Islet precursor cell (in vitro differentiated cells): ENCODE measurements at places on chromosomes 1 and 21.

- DNase-seq, result peak; percentile 88
Measured at GRCh38 chr21:38968887-38969543, 163.3 kb downstream of the ETS2 start.

DNA sequence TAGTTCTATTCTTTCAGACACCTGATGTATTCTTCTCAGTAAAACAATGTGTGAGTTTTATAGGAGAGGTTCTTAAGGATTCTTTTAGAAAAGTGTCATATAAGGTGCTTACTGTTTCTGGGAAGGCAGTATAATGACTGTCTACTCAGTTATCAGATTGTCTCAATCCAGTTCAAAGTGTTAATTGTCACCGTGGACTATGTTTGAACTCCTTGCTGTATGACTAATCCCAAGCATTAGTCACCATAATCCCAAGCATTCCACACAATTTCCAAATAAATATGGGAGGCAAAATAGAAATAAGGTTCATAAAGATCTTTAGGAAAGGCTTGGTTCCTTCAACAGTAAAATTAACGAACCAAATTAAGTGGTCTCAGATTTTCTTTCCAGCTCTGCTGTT lies 342.1 kb upstream of the NR5A2 start:
- DNase-seq, result no peak

- DNase-seq, result no peak
Measured at GRCh38 chr1:118099686-118100085, 85.3 kb downstream of the SPAG17 start.

GRCh38 chr1:118223426-118223825 lies 38.4 kb upstream of the SPAG17 start:
- DNase-seq, result peak; percentile 77

DNA sequence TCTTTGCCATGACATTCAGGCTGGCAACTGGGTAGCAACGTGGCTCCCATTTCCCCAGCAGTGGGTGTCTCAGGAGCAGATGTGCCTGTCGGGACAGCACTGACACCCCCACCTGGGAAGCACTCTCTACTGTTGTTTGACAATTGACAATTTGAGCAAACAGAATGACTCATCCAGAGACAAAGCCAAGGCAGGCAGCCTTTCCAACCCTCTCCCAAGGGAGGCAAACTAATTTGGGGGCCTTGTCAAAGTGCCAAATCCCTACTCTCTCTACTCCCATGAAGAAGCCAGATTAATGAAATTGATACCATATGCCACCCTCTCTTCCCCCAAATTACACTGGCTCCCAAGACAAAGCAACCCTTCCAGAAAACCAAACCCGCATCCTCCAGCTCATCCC lies 65.6 kb downstream of the GRIK3 start:
- no peak for DNase-seq

GRCh38 chr1:106619080-106619826 lies 437.2 kb upstream of the PRMT6 start:
- no peak for DNase-seq

GRCh38 chr1:166300767-166301166 lies 134.0 kb upstream of the FAM78B start:
- DNase-seq, result no peak

- no peak for DNase-seq
Measured at GRCh38 chr1:11058595-11059154, 1.1 kb downstream of the SRM start.

GRCh38 chr1:114545796-114546195 lies 34.8 kb upstream of the TRIM33 start:
- DNase-seq, result no peak

- DNase-seq, result no peak
Measured at GRCh38 chr1:151577173-151577572, 34.7 kb upstream of the SNX27 start.

DNA sequence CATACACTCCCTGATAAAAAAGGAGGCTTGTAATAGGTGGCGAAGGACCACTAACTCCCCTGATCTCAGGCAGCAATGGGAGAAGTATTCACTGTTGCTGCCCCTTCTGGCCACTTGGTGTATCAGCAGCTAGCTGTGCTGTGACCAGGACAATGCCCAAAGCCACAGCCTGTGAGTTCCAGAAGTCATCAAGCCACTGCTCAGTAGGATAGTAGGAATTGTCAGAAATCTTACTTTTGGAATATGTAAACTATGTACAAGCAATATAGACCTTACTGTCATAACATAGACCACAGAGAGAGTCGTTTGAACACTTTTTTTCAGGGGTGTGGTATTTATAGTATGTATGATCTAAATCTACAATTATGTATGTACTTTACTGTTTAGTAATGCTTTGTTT lies 248.3 kb upstream of the CAMK1G start:
- DNase-seq, result peak; percentile 76

DNA sequence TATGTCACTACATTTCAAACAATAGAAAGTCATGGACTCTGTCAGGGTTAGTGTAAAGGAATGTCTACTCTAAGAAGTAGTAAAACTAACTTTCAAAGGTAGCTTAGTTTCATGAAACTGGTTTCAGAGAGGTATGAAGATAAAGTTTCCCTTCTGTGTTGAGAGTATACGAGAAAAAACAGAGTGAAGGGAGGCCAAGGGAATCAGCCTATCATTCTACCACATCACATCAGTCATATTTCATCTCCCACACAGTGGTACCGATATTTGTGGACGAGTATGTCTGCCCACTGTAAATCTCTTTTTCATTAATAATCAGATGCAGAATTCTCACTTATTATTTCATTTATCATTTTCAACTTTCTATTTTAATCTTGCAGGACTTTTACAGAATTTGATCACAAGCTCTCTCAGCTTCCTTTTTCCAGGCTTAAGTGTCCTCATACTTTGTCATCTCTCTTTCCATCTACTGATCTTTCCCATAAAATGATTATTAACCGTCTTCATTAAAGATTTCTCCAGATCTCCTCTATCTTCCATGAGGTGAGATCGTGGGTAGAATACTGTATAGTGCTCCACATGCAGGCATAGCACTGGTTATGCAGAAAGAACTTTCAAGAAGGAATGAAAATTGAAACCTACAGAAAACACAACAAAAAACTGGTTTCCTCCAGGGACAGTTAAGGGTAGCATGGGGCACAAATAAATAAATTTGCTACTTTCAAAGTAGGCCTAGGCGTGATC lies 11.5 kb upstream of the IFI16 start:
- no peak for DNase-seq

DNA sequence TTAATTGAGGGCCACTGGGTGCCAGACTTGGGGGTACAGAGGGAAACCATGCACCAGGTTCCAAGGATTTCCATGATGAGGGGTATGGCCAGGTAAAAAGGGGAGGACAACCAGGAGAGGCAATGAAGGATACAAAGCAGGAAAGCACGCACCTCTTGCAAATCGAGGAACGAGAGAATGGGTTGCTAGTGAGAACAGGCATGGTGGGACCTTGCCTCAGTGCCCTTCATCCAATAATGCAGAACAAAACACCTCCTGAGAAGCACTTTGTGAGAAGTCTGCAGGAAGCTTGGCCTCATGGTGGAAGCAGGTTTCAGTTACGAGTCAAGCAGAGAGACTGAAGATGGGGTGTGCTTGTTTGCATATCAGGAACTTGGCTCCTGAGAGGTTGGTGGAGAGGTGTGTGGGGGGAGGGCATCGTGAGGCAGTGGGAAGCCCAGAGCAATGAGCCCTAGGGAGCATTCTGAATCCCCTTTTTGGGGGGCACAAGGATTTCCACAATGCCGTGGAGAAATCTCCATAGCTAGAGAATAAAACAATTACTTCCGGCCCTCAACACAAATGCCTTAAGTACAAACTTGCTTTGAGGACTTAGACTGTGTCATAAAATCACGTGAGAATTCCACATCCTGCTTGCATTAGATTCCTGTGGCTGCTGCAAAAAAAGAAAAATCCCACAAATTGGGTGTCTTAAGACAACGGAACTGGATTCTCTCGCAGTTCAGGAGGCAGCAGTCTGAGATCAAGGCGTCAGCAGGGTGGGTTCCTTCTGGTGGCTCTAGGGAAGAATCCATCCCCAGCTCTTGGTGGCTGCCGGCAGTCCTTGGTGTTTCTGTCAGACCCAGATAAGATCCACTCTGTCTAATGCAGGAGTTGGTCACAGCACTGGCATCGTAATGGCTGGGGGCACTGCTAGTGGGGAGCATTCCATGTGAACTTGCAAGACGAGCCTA lies 54.9 kb upstream of the BACE2 start:
- peak; percentile 97 for DNase-seq

GRCh38 chr1:206540044-206540780 lies 32.9 kb downstream of the RASSF5 start:
- no peak for DNase-seq

- no peak for DNase-seq
Measured at GRCh38 chr1:98145655-98146054, 224.8 kb upstream of the DPYD start.

GRCh38 chr1:202656951-202657646 lies 53.2 kb downstream of the SYT2 start:
- peak; percentile 92 for DNase-seq

DNA sequence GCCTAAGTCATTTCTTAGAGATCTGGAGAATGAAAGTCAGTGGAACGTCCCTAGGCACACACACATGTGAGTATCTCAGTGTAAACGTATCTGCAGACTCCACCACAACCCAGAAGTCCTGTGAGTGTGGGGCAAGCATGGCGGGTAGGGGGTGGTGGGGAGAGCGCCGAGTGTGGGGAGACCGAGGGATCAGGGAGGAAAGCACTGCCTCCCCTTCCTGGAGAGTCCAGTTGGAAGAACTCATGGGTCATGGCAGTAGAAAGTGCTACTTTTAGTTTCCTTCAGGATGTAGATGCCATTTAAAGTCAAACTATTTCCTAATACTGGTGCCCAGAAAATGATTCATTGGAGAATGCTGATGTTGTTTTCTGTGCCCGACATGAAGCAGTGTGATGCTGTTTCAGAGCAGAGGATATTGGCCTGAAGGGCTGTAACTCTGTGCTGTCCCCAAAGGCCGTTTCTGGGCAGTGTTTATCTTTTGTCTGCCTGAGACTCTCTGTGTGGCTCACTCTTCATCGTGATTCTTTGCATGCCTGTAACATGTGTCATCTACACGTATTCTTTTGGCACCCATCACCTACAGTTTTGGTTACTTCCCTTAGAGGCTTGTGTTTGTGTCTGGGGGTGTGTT lies 45.7 kb upstream of the TSPAN2 start:
- peak; percentile 82 for DNase-seq

DNA sequence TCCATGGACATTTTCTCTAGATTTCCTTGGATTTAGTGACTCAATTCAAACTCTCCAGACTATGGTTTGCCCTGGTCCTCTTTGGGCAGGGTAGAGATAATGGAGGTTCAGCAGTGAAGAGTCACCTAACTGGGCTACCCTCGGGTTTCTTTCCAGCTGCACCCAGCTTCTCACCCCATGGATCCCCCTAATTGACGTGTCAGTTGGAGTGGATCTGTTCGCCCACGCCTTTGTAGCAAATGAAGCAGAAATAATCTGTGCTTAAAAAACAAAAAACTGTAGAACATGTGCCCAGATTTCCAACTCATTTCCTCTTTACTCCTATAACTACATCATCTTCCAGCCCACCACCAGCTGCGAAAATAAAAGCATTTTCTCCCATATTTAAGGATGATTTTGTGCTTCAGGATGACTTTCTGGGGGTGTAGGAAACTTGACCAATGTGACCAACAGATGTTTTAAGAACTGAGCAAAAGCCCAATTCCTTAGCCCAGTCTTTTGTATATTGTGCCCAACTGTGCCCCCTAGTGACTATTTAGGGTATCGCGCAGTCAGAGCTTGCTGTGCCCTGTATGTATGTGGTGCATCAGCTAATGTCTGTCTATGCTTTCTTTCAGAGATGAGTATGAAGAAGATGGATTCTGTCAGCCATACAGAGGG lies 66.5 kb upstream of the UBE2U start:
- DNase-seq, result peak; percentile 87

DNA sequence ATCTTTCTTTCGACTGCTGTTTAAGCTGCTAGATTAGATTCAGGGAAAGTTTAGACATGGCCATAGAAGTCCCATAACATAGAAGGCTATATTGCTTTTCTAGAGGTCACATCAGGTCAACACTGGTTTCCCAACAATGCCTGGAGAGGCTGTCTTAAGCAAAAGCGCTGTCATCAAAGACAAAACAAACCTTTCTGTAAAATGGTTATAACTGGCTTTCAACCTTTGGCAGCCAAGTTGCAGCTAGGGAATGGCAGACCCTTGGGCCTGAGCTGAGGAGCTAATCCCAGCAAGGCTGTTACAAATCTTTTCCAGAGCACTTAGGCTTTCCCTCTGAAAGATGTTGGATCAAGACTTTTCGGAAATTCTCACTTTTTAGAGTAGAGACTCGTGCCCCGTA lies 11.2 kb upstream of the ABCA4 start:
- DNase-seq, result no peak

DNA sequence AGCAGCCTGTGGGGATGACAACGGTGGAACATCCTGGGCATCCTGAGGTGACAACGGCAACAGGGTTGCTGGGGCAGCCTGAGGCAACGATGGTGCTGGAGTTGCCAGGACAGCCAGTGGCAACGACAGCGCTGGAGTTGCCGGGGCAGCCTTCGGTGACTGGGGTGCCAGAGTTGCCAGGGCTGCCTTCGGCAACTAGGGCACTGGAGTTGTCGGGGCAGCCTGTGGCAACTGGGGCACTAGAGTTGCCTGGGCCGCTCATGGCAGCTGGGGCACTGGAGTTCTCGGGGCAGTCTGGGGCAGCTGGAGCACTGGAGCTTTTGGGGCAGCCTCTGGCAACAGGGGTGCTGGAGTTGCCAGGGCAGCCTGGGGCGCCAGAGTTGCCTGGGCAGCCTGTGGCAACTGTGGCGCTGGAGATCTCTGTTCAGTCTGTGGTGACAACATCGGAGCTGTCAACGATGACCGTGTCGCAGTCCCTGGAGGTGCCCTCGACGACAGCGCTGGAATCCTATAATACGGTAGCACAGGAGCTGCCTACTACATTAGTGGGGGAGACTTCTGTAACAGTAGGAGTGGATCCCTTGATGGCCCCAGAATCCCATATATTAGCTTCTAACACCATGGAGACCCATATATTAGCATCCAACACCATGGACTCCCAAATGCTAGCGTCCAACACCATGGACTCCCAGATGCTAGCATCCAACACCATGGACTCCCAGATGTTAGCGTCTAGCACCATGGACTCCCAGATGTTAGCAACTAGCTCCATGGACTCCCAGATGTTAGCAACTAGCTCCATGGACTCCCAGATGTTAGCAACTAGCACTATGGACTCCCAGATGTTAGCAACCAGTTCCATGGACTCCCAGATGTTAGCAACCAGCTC lies 8.2 kb downstream of the SON start:
- no peak for DNase-seq

- DNase-seq, result no peak
Measured at GRCh38 chr1:101264697-101265096, 27.9 kb downstream of the S1PR1 start.

- no peak for DNase-seq
Measured at GRCh38 chr1:27981145-27981544, 21.4 kb downstream of the XKR8 start.

DNA sequence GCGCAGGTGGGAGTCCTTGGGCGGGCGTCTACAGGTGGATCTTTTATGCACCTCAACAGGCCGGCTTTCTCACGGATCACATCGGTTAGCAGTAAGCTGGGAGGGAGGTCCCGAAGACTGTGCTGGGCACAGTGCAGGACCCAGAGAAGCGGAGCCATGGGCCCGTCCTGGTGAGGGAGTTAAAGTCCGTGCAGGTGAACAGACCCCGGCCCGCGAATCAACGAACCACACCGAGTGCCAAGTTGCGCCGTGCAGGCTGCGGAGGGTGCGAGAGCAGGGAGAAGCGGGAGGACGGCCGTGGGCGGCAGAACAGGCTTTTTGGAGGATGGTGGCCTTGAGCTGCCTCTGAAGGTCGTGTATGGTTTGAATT lies 233.3 kb downstream of the SDCCAG8 start:
- no peak for DNase-seq

GRCh38 chr1:201361652-201362504 lies 15.6 kb downstream of the TNNT2 start:
- DNase-seq, result peak; percentile 84
